ENCODE measurements at places on chromosomes 12 and 14.

- peak; percentile 67 for DNase-seq
These were observed 3.0 kb upstream of the IFI27L2 start for GRCh38 chr14:94132285-94132887.

- no peak for DNase-seq
These were observed 58.2 kb downstream of the SETD3 start for GRCh38 chr14:99422228-99423010.

GRCh38 chr12:14843425-14843887 is at the start of gene ART4:
Gene ART4 (minus strand): TSS chr12:14843526. CDS start chr12:14843113, 413 bp downstream.
- no peak for DNase-seq

DNA sequence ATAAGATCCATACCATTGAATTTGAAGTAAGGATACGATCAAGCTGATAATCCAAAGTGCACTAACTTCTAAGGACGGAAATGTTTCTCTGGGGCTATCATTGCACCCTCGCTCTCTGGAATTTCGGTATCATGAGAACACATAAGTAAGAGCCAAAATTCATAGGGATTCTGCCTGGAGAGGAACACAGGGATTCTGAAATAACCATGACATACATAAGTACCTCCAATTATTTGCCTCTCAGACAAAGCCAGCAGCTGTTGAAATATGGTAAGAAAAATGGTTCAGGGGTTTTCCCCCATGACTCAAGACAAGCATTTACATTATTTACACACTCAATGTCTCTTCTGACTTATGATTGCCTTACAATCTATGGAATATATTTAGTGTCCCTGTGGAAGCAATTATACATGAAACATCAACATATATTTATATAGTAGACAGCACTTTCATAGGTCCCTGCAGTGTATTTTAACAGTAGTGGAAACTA is 1123.6 kb upstream of the SEL1L start:
- DNase-seq = no peak

DNA sequence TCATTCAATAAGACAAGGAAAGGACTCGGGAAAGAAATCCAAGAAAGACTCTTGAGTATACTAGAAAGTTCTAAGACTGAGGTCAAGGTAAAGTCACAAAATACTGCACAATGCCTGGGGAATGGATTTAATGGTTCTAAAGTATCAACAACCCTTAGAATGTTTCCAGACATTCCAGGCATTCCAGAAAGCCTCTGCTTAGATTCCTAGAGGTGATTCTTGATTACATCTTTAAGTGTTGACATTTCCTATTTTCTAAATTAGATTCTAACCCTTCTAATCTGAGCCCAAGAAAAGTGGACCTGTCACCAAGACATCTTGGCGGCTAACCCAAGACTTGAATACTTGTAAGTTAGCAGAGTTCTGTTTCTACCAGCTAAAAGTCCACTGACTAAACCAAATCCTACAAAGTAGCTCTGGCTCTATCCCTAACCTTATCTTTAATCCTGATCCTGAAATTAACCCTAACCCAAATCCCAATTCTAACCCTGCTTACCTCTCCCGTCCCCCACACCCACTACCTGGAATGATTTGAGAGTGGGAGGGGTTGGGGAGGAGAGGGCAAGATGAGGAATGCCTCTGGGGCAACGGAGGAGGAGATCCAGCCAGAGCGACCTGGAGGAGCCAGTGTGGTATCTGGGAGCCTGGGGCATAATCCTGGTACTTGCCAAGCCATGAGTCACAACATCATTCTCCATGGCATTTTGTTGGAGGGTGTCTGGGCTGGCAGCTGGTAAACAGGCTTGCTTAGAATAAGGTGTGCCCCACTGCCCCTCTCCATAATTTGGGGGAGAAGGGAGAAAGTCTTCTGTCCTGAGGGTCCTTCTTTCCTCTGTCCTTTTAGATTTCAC is 93.4 kb upstream of the HOXC13 start:
- no peak for DNase-seq

GRCh38 chr12:47824198-47824597 is 4.5 kb upstream of the HDAC7 start:
- DNase-seq = no peak

DNA sequence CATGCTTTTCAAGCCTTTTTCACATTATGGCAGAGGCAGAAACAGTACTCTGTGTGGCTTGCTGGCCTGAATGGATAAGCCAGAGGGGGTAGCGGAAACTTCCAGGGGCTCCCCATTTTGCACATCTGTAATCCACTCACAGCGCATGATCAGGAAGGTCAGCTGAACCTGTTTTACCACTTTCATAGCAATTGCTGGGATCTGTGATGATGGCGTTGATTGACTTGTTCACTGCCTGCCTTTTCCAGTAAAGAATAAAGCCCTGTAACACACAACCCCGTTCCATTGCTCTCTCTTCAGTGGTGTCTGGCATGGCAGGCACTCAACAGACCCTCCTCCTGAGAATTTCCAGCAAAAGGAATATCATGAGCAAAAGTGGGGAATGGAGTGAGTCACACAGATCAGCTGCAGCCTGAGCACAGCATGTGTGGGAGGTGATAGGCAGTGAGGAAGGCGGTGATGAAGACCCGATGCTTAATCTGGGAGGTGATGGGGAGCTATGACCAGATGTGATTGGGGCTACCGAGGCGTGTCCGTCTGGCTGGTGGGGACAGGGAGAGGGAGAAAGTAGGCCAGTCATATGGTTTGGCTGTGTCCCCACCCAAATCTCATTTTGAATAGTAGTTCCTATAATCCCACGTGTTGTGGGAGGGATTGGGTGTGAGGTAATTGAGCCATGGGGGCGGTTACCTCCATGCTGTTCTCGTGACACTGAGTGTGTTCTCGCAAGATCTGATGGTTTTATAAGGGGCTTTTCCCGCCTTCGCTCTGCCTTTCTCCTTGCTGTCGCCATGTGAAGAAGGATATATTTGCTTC is 44.7 kb upstream of the CHST11 start:
- DNase-seq = peak; percentile 54

GRCh38 chr12:51744957-51745356 is 103.6 kb downstream of the FIGNL2 start:
- DNase-seq = no peak

DNA sequence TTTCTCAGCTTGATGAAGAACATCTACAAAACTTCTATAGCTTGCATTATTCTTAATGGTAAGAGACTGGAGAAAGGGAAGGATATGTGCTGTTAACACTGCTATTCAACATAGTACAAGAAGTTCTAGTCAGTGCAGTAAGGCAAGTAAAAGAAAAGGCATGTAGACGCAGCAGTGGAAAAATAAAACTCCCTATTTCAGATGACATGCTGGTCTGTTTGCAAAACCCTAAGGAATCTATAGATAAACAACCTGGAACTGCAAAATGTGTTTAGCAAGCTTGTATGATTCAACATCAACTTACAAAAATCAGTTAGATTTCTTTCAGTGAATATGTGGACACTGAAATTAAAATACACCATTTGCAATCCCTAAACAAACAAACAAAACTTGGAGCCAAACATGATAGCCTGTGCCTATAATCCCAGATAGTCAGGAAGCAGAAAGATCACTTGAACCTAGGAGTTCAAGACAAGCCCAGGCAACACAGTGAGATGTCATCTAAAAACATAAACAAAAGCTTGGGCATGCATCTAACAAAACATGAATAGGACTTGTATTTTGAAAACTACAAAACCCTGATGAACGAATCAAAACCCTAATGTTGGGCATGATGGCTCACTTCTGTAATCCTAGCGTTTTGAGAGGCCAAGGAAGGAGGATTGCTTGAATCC is 293.6 kb upstream of the RGS6 start:
- DNase-seq = no peak

- DNase-seq = no peak
These were observed 107.6 kb downstream of the PTCSC3 start for GRCh38 chr14:36068777-36069534.

- peak; percentile 85 for DNase-seq
These were observed 226.1 kb downstream of the CHST11 start for GRCh38 chr12:104682790-104683279.

- DNase-seq = no peak
These were observed 1.5 kb downstream of the COL2A1 start for GRCh38 chr12:48002773-48003218.

DNA sequence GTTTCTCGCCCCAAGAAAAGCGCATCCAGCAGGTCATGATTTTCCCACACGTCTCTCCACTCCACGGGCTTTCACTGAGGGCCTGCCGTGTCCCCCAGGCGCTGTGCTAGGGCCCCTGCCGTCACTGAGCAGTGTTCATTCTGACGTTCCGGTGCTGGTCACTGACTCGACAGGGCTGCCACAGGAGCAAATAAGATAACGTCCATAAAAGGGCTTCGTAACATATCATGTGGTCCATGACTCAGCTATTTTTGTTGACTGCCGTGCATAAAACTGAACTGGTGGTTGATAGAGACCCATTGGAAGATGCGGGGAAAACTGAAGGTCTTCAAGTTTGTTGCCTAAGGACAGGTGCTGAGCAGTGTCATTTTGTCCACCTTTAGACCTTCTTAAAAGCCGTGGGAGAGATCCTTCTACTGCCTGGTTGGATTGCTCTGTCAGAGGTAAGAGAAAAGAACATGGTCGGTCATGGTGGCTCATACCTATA is 46.3 kb downstream of the ADGRD1 start:
- no peak for DNase-seq

DNA sequence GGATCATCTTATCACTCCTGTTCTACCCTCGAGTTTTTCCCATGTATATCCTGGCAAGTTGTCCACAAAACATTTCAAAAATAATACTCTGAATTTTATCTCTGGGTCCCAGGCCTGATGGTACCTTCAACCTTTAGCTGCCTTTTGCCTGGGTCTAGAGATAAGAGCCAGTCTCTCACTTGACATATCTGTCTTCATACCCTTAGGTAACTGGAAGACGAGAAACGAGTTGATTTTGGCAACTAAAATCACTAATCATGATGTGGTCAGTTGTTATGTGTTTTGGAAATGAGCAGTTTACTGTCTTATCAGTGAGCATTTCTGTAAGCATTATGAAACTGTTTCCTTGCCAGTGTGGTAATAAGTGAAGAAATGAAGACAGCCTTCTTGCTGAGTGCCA is 6.3 kb downstream of the RNF10 start:
- DNase-seq = no peak

DNA sequence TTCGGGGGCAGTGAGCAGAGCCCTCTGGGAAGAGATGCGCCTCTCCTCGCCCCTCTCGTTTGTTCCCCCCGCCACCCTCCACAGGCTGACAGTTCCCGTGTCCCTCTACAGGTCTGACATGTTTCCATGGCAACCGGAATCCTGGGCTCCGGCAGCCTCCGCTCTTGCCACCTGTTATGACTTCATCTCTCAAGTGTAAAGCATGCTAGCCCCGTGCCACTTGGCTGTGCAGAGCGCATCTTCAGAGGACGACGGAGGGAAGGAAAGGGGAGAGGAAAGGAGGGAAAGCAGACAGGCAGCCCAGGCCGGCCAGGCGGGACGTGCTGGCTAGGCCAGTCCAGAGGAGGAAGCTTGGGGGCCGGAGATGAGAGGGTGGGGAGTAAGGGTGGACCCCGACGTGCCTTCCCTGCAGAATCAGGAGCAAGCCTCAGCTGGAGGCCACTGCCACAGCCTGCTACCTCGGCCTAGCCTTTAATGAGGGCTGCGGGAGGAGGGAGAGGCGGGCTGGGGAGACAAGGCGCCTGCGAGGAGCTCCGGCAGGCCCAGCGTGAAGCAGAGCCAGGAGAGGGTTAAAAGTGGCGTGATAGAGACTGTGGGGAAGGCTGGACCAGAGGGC is 214.3 kb downstream of the DPF3 start:
- no peak for DNase-seq

DNA sequence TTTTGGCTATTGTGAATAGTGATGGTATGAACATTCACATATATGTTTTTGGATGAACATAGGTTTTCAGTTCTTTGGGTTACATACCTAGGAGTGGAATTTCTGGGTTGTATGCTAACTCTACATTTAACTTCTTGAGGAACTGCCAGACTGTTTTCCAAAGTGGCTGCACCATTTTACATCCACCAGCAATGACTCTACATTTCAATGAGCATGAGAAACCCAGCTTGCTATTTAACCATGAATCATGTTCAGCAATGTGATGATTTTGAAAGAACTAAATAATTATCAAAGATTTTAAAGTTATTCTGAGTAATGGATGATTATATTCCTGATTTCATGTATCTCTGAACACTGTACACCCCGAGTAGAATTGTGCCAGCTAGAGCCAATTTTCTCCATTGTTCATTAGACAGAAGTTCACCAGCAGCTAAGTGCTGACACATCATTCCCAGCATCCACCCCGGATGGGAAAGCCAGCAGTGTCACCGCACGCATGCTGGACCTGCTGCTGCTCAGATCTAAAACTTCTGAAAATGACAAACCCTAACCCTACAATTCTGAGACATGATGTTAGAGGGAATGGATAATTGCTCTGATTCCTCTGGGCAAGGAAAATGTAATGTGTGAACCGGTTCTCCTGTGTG is 13.3 kb upstream of the ANAPC5 start:
- no peak for DNase-seq

DNA sequence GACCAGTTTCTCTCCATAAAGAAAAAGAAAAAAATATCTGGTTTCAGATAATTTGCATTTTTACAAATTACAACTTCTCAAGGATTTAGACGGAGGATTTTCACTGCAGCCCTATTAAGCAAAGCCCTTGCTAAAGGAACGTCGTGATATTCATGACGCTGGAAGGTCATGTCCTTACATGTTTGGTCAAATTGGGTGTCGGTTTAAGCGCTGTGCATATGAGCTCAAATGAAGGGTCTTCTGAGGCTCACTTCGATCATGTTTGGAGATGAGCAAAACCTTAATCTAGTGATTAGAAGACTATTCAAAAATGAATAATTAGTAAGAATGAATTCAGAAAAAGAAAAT is 67.3 kb upstream of the USP15 start:
- no peak for DNase-seq

DNA sequence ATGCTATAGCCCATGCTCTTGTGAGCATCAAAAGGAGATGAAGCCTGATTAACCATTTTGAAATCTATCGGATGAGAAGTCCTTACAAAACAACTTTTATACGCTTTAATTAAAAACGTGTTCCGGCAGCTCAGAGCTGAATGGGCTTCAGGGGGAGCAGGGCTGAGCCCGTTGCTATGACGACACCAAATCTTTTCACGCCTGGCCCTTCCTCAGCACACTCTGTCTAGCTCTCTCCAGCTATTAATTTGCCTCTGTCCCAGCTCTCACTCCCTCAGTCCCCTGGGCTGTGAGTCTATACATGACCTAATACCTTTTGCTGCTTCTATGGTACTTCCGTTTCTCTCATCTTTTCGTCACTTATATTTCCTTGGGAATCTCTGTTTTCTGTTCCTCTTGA is 15.8 kb downstream of the FOXA1 start:
- DNase-seq = no peak

DNA sequence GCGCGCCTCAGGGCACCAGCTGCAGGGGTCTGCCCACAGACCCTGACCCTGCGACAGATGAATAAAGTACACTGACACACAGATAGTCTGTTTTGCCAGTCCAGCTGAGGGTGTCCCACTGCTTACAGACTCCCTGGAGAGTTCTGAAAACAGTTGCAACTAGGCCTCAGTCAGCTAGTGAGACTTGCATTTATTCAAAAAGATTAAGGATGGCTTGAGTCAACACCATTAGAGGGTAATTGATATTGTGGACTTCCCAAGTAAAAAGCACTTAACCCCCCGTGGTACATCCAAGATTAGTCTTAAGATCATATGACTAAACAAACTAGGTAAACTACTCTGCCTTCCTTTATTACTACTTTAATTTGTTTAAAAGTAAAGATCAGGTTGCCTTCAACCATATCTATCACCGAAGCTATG is 11.1 kb upstream of the PSEN1 start:
- DNase-seq = no peak

Measured in activated CD8-positive, alpha-beta memory T cell treated with anti-CD3 and anti-CD28 coated beads for 24 hours (primary cell).